ENCODE measurements at places on chromosomes 16 and 17.

GRCh38 chr17:65173284-65173793 lies 36.2 kb downstream of the RGS9 start:
- DNase-seq = peak; percentile 77

GRCh38 chr17:57955183-57955931 lies at the start of gene CUEDC1:
TSS of gene CUEDC1 (minus strand) at chr17:57955412. CDS start at chr17:57885564, 69,848 bp downstream.
- peak; percentile 74 for DNase-seq

DNA sequence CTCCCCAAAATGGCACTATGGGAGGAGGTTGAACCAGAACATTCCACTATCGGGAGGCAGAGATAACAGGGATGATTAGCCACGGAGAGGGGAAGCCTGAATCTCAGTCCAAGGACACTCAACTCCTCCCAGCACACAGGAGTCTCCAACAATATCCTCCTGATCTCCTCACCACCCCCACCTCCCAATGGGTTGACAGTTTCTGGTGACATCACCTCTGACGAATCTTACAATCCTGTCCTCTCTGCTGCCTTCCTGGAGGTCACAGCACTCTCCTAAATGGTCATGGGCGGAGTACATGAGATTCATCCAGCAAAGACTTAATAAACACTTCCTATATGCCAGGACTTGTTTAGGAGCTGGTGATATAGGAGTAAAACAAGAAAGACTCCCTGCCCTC lies 80.9 kb downstream of the SLC6A2 start:
- DNase-seq = no peak

GRCh38 chr16:77300256-77300655 lies 101.0 kb downstream of the SYCE1L start:
- no peak for DNase-seq

DNA sequence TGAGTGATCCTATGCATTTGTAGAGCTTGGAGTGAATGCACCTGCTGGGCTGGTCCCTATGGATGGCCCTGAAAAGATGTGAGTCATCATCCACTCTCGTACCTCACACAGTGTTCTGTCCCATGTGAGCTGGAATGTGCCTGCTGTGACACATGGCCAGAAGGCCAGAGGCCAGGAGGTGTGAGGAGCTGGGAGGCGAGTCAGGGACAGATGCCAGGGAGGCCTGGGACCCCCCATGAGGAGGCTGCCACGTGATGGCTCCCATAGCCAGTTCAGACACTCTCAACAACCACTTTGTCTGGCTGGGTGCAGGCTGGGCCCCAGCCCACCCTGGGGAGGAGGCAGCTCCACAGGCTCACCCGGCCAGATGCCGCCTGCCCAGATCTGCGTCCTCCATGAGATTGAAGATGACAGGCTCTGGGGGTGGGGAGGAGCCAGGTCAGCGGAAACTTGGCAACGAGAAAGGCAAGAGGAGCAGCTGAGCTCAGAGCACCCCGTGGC lies 168.8 kb downstream of the C16orf78 start:
- no peak for DNase-seq

- peak; percentile 16 for DNase-seq
Observed at GRCh38 chr17:40862985-40863733, 3.9 kb downstream of the KRT12 start.

GRCh38 chr16:73225983-73226382 lies 178.1 kb upstream of the ZFHX3 start:
- DNase-seq = no peak

DNA sequence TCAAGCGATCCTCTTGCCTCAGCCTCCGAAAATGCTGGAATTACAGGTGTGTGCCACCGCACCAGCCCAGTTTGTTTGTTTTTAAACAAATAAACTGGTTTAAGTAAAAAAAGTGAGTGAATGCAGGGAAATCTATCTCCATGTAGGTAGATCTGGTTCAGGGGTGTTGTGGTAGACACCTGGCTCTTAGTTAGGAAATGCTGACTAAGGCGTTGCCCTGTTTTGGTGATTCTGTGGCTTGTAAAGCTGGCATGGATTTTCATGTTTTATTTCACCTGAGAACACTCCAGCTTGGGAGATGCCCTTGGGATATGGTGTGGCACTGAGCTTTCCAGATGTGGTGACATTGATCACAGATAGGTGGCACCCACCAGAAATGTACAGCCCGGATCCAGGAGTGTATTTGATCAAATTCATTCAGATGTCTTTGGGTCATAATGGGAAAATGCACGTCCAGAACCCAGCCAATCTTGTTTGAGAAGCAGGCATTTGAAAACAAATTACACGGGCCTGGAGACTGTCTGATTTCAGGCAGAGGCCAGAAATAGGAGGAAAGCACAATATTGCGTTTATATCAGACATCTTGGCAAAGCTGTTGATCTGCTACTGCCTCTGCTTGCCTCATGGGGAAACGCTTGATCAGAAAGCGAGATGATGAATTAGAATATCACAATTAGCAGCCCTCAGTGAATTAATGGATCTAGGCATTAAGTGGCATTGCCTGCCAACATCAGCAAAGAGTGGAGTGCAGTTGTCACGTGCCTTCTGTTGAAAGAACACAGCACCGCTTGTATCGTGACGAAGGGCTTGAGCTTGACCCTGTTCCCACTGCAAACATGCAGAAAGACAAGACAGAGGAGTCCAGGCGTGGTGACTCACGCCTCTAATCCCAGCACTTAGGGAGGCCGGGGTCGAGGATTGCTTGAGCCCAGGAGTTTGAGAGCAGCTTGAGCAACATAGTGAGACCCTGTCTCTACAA lies 7.3 kb upstream of the IL34 start:
- no peak for DNase-seq

GRCh38 chr16:19238406-19238805 lies 47.1 kb upstream of the CLEC19A start:
- no peak for DNase-seq

DNA sequence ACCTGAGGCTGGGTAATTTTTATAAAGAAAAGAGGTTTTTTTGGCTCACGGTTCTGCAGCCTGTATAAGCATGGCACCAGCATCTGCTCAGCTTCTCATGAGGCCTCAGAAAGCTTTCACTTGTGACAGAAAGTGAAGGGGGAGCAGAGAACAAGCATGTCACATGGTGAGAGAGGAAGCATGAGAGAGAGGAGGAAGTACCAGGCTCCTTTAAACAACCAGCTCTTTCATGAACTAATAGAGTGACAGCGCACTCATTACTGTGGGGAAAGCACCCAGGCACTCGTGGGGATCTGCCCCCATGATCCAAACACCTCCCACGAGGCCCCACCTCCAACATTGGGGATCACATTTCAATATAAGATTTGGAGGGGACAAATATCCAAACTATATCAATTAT lies 86.8 kb downstream of the USP32 start:
- no peak for DNase-seq

DNA sequence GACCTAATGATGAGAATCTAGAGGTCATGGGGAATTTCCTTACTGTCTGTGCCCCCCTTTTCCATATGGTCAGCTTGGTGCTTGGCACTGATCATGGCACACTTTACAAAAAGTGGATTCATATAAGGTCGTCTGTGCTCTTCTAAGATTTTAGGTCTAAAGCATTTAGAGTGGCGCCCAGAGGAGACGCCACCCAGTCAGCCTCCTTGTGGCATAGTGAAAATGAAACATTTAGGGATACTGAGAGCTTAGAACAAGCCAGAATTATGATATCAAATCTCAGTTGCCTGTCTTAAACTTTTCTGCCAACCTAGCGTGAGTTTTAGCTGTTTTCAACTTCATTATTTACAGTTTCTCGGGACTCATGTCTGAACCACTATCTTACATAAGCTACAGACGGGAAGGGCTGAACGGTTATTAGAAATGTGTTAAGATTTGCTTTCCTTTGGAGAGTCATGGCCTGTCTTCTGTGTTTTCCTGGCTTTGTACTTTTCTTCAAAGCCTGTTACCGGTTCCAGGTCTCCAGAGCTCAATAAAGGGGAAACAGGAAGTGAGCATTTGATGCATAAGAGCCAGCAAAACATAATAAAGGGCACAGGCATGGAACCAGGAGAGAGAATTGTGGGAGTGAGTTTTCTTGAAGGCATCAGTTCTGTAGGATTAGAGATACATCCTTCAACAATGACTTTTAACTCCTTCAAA lies 13.7 kb downstream of the ZNRF1 start:
- DNase-seq = peak; percentile 28

DNA sequence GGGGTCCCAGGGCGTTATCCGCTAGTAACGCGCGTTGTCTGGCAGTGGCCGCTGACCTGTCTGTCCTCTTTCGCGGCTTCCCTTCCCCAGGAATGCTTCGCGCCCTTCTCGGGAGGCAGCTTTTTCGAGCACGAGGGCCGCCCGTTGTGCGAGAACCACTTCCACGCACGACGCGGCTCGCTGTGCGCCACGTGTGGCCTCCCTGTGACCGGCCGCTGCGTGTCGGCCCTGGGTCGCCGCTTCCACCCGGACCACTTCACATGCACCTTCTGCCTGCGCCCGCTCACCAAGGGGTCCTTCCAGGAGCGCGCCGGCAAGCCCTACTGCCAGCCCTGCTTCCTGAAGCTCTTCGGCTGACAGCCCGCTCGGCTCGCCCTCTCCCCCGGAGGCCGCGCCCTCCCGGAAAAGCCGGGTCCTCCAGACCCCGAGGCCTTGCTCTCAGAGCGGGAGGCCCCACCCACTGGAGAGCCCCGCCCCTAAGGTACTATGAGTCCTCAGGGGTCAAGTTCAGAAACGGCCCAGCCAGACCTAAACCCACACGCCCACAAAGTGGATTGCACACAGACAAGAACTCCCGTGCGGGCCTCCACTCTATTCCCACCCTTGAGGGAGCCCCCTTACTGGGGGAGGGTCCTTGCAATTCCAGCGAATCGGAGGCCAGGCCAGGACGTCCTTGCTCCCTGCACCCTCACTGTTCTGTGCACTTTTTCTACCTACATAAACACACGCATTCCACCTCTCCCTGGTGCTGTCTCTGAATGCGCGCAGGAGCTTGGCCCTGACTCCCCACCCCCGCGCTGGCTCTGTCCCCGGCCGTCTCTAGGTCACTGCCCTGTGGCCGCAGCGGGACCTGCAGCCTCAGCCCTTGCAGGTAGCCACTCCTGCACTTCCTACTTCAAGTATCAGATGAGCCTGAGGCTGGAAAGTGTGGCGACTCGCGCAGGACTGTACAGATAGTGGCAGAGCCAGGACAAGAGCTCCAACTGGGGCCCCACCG lies 5.4 kb upstream of the SLC5A2 start:
- DNase-seq = peak; percentile 50

DNA sequence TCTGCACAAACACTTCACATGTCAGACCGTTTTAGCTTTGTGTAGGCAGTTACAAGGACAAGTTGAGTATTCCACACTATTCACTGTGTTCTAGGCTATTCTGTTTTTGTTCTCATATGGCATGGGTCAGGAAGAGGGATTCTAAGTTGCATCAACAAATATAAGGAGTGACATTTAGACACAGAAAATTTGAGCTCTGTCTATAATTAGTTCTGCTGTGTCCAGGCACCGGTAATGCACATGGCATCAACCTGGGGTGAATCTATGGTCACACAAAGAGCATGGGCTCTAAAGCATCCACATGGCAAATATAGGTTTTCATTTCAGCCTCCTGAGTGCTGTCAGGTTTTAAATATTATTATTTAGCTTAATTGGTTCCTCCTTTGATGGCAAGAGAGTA lies 130.4 kb upstream of the PMFBP1 start:
- no peak for DNase-seq

GRCh38 chr16:47110939-47111338 lies 32.8 kb downstream of the NETO2 start:
- no peak for DNase-seq

DNA sequence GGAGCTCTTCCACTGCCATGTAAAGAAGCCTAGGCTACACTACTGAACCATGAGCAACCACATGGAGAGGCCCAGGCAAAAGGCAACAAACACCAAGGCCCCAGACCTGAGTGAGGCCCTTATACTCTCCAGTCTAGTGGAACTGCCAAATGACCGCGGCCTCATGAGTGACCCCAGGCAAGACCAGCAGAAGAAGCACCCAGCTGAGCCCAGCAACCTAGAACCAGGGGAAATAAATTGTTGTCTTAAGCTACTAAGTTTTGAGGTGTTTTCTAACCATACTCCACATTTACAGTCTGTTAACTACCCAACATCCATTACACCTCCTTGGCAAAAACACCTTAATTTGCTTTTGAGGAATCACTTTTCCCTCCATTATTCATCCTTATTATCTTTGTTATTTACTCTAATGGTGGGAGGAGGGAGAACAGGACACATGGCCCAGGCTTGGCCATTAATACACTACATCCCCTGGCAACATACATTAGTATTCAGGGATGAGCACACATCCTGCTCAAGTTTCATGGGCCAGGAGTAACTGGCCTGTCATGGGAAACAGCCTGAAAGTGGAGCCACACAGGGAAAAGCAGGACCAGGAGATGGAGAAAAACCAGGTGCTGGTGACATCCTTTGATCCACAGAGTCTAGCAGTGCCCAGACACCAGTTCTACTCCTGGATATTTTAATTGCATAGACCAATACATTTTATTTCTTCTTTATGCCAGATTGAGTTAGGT lies 26.2 kb downstream of the SLC39A11 start:
- DNase-seq = no peak

GRCh38 chr16:79401782-79402181 lies 198.8 kb downstream of the MAF start:
- no peak for DNase-seq

DNA sequence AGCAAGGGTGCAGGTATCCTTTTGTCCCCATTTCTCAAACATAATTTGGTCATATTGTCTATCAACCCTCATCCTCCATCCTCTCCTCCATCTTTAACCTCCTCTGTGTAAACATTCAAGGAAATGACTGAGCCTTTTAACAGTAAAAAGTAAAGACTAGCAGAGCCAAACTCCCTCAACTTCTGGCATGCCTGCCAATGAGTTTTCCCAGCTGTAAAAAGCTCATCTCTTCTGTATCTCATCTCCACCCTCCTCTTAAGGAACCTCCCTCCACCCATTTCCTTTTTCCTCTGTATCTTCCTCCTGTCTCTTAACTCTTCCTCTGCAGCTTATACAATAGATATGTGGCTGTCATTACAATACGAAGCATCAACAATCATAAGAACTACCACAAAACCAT lies 76.9 kb upstream of the PSMD7 start:
- no peak for DNase-seq

GRCh38 chr16:77897129-77897437 lies 108.7 kb downstream of the VAT1L start:
- no peak for DNase-seq

DNA sequence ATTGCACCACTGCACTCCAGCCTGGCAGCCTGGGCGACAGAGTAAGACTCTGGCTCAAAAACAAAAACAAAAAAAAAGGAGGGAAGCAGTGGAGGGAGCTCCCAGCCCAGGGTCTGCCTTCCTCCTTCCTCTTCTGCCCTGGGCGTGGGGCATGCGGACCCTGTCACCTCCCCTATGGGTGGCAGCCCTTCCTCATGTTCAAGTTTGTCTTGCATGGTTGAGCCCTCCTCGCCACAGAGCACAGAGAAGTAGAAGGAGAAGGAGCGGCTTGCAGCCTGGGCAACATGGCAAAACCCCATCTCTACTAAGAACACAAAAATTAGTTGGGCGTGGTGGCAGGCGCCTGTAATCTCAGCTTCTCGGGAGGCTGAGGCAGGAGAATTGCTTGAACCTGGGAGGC lies 21.4 kb upstream of the TIMP2 start:
- DNase-seq = no peak

All from activated CD4-positive, alpha-beta T cell treated with anti-CD3 and anti-CD28 coated beads, Interleukin-2, amount 50 U/mL, for 48 hours (primary cell).